ENCODE measurements at places on chromosomes 2 and 18.
A peak's percentile ranks its signal among the peaks of the same experiment; 100 is the strongest.

GRCh38 chr2:201953880-201954279 is 79.8 kb upstream of the FZD7 start:
- DNase-seq: no peak

- DNase-seq: no peak
Observed at GRCh38 chr2:180873219-180873618, 107.2 kb upstream of the UBE2E3 start.

DNA sequence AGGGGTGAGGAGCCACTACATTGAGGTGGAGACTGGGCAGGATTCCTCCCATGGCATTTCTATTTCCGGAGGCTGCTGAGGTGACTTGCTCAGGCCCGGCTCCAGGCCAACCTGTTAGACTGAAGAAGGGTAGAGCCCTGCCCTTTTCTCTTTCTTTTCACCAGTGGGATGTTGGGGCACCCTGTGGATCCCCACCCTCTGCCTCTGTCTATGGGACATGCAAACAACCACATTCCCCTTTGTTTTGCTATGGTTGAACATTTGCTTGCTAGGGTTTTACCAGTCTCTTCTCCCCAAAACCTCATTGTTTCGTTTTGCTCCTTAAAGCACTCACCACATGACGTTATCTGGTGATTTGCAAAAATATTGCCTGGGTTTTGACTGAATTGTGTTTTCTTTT is 183.3 kb downstream of the ARL4C start:
- no peak for DNase-seq

DNA sequence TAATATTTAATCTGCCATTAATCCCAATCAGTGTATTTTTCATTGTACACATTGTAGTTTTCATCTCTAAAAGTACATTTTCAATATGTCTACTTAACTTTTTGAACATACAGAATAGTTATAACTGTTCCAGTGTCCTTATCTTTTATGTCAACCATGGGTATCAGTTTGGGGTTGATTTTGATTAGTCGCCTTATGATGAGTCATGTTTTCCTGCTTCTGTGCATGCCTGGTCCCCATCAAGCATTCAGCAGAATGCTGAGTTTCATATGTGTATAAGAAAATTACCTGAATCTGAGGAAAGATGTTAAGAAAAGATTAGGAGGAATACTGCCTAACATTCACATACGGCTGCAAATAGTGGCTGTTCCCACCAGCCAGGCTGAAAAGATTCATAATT is 17.7 kb downstream of the SPDYA start:
- no peak for DNase-seq

GRCh38 chr18:49214058-49214457 is 246.4 kb downstream of the DYM start:
- no peak for DNase-seq

DNA sequence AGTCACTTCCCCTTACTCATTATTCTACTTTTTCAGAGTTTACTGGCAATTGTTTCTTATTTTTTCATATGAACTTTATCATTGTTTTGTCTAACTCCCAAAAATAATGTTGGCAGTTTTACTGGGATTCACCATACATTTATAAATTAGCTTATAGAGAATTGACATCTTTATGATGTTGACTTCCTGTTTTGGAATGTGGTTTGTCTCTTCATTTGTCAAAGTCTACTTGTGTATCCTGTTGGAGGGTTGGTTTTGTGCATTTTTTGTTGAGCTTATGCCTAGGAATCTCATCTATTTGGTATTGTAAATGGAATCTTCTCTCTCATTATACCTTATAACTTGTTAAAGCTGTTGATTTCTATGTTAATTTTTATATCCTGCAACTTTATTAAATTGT is 16.4 kb downstream of the EPC2 start:
- no peak for DNase-seq

- no peak for DNase-seq
Observed at GRCh38 chr18:69127873-69128500, 272.7 kb upstream of the DOK6 start.

DNA sequence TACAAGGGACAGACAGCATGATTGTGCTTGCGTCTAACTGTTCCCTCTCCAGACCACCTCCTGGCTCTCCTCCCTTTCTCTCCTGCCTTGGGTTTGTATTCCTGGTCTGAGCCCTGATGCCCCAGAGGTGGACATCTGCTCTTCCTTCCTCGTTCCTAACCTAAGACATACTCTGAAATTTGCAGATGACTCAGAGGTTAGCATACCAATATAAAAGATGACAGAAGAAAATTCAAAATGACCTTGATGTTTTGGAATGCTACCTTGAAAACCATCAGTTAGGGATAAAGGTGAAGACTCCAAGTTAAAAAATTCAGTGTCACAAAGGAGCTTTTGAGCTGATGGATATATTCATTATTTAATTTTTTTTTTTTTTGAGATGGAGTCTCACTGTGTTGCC is 12.9 kb downstream of the SMYD1 start:
- no peak for DNase-seq

DNA sequence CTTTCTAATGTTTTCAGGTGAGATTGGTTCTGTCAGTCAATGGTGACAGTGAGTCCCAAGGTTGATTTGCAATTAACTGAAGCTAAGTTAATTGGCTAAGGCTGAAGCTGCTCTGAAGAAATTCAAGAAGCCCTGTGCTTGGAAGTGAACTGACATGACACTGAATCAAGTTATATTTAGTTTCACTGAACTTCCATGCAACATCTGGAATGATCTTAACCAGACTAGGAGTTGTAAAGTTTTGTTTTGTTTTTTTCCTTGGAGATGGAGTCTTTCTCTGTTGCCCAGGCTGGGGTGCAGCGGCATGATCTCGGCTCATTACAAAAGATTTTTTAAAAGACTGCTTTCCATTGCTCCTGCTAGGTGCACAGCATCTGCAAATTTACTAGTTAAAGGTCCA is 11.4 kb downstream of the SERPINB5 start:
- no peak for DNase-seq

- no peak for DNase-seq
Observed at GRCh38 chr2:151760139-151760650, 25.9 kb upstream of the NEB start.

GRCh38 chr2:47896450-47896968 is 9.8 kb downstream of the FBXO11 start:
- DNase-seq: no peak

GRCh38 chr2:134465228-134466105 is 211.6 kb downstream of the MGAT5 start:
- no peak for DNase-seq

GRCh38 chr2:121588357-121588756 is 57.7 kb downstream of the RNU4ATAC start:
- no peak for DNase-seq

DNA sequence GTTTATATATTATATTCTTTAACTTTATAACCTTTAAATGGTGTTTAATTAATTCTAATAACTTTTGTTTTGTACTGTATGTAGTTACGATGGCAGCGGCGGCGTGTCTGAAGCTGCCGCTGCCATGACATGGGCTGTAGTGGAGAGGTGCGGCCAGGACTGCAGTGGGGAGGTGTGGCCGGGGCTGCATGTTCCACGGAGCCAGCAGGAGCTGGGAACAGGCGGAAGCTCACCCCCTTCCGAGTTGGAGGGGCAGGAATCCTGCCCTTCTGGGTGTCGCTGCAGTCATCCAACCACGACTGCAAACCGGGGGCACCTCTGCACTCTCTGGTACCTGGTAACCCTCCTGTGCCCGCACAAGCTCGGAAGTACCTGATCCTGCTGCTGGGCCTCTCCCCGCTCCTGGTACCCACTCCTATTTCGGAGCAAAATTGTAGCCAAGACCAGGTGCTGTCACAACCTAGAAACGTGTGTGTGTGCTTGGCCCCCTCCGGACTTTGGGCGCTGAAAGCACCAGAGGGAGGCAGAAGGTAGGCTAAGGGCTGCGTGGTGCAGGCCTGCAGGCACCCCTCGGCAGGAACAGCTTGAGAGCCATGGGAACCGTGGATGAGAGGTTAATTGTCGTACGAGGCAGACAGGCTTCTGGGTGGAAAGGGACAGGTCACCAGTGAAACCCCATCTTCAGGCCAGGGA is 1329.7 kb upstream of the SLC39A10 start:
- no peak for DNase-seq

DNA sequence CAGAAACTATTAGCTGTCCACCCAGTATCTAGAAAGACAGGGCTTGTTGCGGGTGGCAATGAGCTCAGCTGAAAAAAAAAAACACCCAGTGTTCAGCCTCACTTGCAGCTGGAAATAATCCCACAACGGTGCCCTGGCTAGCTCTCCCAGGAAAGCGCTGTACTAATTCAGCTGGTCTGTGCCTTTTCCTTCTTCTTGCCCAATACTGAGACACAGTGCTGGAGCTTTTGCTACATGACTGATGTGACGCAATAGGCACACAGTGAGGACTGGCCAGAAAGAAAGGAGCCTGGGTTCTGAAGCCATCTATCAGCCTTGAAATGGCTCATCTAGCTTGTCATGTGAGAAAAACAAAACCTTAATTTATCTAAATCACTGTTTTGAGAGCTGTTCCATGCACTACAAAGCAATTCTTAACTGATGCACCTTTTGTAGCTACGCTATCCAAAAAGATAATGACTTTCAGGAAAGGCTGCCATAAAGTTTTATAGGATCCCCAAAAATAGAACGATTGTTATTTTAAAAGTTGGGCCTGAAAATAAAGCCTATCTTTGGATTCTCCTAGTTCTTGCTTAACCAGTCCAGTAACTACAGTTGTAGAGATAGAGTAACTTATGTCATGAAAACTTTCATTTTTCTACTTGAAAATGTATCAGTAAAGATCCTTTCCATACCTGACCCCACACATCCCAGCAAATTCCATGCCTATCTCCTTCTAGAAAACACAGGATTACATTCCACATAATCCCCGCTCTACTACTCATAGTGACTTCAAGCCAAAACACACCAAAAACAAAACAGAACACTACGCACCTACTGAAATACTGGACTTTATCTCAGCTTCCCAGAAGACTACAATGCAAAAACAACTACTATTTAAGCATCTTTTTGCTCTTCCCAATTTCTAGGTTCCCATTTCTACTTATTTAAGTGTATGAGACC is 15.9 kb downstream of the KIDINS220 start:
- no peak for DNase-seq

- no peak for DNase-seq
Observed at GRCh38 chr2:2503864-2504418, 172.9 kb upstream of the MYT1L start.

GRCh38 chr2:20366672-20367116 is 16.1 kb upstream of the PUM2 start:
- no peak for DNase-seq

DNA sequence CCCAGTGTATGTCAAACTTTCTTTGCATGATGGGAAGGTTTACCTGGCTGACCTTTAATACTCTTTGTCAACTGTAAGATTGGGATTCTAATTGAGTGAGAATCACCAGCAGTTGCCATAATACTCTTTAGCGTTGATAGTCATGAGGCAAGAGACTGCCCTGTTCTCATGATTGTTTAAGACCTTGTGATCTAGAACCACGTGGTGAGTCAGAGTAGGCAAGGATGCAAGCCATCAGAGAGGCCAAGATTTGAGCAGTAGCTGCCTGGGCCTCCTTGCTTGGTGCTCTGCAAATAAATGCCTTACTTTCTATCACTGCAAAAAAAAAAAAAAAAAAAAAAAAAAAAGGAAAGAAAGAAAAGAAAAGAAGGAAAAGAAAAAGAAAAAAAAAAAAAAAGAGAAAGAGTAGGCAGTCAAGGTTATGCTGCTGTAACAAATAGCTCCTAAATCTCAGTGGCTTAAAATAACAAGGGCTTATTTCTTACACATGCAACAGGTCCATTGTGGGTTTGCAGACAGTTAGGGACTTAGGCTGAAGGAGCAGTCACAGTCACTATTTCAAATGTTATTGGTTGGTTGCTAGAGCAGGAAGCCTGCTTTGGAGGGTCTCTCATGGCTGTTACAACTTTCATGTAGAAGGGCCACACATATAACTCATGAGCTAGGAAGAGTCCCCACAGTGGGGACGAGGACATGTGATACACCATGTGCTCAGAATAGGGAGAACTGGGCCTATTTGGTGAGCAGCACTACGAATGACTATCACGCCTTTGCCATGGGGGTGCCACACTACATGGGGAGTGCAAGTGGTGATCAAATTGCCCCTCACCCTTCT is 21.7 kb downstream of the IL1R2 start:
- no peak for DNase-seq

DNA sequence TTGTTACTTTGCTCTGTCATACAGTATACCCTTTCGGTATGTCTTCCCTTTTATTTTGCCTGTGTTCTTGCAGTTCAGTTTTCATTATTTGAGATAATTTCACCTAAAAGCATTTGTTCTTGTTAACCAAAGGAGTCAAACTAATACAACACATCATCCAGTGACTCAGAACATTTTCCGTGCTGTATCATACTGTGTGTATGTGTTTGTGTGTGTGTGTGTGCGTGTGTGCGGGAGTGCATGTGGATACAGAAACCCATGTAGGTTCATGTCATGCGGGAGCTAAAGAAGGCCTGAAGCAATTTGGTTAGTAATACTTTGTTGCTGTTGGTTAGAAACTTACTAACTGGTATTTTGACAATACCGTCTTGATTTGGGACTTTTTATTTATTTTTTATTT is 60.0 kb downstream of the CEP192 start:
- no peak for DNase-seq

DNA sequence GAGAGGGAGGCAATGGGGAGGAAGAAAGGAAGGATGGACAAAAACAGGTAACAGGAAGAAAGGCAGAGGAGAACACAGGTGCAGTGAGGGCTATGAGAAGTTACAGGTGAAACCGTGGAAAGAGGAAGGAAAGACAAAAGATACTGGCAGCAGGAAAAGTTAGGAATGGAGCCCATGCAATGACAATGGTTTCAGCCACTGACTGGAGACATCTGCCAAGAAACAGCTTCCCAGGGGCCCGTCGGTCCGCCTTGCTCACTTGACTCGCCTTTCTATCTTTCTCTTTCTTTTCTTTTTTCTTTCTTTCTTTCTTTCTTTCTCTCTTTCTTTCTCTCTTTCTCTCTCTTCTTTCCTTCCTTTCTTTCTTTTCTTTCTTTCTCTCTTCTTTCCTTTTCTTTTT is 37.5 kb downstream of the ST8SIA5 start:
- DNase-seq: no peak

DNA sequence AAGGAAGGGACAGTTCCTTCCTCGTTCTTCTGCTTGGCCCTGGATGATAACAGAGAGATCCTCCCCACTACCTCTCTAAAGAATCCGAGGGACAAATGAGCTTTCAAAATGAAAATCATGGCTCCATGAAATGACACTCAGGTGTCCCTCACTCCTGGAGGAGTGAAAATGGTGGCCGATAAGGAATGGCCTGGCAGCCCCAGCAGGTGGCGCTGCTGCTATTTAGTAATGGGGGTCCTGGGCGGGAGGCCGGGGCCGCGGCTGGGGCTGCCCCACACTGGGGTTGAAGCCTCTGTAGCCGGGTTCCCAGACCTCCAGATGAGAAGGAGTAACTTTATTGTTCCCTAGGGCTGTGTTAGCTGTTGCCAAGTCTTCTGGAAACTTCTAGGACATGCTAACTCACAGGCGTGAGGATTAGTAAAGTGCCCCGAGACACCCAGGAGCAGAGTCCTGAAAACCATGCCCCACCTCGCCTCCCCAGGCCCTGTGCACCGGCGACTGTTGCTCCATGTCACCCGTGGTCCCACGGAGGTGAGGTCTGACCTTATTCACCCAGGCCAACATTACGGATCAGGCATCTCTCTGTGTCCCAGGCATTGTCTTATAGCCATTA is 138.0 kb downstream of the CTIF start:
- DNase-seq: peak; percentile 58

All from NCI-H1092 (cell line).